HS-5 (cell line): ENCODE measurements at places on chromosomes 16 and 17.

DNA sequence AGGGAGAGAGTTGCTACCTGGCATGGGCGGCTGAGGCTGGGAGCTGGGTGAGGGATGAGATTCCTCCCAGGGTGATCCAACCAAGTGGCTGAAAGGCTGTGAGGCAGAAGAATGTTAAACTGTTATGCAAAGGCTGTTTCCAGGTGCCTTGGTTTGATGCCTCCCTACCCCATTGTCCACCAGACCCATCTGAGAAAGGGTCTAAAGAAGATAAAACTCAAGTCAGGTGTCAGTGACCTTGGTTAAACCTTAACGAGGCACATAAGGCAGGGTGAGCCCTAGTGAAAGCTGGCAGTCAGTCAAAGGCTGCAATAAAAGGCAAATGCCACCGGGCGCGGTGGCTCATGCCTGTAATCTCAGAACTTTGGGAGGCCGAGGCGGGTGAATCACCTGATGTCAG lies 23.8 kb downstream of the LDHD start:
- no peak for DNase-seq

GRCh38 chr17:77542011-77542410 lies 401.2 kb downstream of the SEC14L1 start:
- no peak for DNase-seq

- no peak for DNase-seq
These were observed 1.5 kb upstream of the PRR29 start for GRCh38 chr17:63996430-63997182.

DNA sequence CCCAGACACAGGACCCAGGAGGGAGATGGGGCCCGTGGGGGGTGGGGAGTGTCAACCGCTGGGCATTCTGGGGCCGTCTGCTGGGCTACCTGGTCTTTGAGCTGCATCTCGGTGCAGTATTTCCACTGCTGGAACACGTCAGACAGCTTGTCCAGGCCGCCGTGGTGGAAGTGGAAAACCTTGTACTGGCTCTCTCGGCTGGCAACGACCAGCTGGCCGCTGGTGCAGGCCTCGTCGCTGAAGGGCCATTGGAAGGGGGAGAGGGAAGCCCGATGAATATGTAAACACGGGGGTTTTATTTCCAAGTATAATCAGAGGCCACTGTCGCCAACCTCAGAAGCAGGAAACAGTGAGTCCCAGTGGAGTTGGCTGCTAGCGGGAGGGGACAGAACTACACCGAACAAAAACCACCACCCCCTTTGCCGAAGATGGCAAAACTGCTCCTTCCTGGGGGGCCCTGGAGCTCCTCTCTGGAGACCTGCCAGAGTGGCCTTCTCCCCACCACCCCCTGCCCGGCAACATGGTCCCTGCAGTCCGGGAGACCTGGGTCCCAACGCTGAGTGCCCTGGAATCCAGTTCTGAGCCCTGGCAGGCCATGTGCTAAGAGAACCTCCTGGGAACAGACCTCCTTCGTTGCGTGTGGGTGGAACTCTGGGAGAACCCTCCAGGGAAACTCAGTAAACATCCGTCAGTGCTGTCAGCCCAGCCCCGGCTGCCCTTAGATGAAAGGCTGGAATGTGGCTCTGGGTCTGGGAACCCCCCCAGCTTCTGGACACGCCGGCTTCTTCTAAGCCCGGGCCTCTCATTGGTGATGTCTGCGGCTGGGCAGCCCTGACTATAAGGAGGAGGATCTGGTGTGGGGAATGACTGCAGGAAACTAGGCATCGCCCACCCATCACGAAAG lies 84.1 kb downstream of the TBC1D16 start:
- no peak for DNase-seq

DNA sequence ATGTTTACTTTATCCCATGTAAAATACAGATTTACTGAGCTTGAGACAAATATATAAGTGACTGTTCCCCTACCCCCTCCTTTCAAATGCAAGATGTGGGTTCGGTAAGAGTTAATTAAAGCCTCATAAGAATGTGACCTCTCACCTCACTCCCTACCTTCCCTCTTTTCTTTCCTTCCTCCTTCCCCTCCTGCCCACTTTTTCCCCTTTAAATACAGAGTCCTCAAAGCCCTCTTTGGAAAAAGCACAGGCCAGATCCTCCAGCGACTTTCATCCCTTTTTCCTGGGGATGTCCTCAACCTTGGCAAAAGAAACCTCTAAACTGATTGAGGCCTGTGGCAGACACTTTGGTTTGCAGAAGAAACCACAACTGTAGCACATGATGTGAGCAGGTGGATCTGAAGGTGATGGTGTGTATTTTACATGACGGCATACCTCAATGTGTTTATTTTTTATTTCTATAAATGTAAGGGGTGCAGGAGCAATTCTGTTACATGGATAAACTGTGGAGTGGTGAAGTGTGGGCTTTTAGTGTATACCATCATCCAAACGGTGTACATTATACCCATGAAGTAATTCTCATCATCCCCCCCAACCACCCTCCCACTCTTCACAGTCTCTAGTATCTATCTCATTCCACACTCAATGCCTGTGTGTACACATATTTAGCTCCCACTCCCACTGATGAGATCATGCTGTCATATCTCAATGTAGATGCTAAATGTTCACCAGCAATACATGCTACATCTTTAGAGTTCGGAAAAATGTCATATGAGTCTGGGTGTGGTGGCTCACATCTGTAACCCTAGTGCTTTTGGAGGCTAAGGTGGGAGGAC lies 77.7 kb downstream of the XYLT1 start:
- DNase-seq, result no peak

DNA sequence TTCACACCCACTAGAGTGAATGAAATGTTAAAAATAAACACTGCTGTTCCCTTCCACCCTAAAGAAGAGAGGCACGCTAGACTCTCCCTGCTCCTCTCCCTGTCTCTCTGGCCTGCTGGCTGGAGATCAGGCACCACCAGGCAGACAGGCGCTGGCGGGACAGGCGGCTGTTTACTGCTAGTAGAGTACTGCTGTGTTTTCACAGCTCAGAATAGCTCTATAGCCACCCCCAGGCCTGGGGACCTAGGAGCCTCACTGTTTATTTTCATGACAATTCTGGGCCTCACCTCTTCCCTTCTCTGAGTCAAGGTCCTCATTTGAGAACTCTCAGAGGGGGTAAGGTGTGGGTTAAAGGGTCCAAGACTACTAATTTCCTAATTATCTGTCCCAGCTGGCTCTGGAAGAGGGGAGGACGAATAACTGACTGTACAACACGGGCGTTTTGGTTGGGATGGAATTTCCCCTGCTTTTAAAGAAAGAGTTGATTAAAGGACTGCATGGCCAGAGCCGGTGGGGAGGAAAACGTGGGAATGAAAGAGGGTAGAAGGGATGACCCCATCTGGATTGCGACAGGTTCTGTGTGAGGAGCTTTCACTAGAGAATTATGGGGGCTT lies 9.0 kb upstream of the G6PC1 start:
- no peak for DNase-seq

DNA sequence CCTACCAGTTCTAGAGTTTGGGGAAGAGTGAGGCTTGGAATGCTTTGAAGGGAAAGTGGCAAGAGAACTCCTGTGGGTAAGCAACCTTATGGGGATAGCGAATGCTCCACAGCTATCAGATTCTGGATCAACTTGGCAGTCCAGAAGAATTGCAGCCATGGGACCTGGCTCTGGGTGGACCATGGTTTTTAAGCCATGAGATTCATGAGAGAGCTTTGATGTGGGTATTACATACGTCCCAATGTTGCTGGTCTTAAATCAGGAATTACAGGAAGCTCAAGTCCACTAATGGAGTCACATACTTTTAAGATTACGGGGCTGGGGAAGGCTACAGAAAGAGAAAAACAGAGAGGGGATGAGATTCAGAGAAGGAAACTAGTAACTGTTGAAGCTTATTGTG lies 142.5 kb upstream of the ELAC2 start:
- no peak for DNase-seq

GRCh38 chr17:41403404-41404023 lies 6.1 kb upstream of the KRT31 start:
- peak; percentile 57 for DNase-seq
